ENCODE measurements at places on chromosomes 1 and 21. TPM values are rescaled to one million over a fixed set of nuclear protein-coding genes. Genes with fewer than 3 reads are reported as not detected.

The PLCH2 gene
- 13.3 TPM for total RNA-seq

The LHX8 gene
- total RNA-seq, result 0.64 TPM

DNA sequence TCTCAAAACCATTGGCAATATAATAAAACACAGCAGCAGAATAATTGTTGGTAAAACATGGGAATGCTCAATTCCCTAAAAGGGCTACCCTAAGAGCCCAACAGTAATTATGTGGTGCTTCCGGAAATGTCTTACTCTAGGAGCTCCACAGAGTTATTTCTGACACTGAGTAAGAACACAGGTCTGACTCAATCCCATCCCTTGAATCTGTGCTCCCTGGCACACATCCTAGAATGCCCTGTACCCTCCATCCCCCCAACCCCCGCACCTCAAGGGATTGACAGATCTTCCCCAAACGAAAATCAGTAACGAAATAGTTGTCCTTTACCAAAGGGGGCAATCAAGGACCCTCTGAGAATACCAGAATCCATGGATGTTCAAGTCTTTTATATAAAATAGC lies 71.9 kb downstream of the SMYD2 start:
- DNase-seq, result no peak

DNA sequence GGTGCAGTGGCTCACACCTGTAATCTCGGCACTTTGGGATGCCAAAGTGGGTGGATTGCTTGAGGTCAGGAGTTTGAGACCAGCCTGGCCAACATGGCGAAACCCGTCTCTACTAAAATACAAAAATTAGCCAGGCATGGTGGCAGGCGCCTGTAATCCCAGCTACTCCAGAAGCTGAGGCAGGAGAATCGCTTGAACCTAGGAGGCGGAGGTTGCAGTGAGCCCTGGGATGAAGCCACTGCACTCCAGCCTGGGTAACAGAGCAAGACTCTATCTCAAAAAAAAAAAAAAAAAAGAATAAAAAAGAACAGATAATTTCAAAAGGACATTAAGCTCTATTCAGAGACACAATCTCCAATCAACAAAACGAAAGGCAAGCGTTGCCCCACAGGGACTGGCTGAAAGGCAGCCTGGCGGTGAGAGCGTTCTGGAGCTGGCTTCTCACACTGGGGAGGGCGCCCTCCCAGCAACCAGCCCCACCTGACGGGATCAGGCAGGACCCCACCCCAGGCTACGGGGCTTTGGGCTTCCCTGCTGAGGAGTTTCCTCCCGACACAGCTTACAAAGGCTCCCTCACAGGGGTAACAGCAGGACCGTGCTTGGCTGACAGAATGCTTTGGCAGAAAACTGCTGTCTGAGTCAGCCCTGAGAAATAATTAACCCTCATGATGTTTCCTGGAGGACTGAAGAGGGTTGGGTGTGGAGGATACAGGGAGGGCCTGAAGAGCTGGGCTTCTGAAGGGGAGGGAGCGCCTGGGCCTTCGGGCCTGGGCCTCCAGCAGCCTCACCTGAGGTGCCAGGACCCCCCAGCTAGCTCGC lies 31.1 kb upstream of the SRP9 start:
- peak; percentile 47 for DNase-seq

- DNase-seq, result no peak
These were observed 143.2 kb downstream of the CLEC20A start for GRCh38 chr1:178353524-178353923.

The SERPINC1 gene
- total RNA-seq, result not detected

- DNase-seq, result no peak
These were observed 49.8 kb downstream of the PGBD5 start for GRCh38 chr1:230376296-230376695.

DNA sequence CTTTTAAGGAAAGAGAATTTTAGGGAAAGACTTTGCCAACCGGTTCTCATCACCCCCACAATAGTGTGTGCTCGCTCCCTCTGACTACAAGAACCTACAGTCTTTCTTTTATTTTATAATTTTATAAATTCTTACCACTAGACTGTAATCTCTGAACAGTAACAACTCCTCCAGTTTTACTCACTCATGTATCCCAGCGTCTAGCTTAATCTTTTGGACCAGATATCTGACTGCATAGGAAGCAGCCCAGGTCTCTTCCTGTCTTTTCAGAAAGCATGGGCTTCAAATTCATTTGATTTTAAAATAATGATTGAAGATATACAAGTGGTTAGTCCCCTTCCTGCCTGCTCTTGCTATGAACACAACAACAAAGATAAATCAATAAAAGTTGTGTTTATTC lies 19.0 kb upstream of the DUSP10 start:
- no peak for DNase-seq

DNA sequence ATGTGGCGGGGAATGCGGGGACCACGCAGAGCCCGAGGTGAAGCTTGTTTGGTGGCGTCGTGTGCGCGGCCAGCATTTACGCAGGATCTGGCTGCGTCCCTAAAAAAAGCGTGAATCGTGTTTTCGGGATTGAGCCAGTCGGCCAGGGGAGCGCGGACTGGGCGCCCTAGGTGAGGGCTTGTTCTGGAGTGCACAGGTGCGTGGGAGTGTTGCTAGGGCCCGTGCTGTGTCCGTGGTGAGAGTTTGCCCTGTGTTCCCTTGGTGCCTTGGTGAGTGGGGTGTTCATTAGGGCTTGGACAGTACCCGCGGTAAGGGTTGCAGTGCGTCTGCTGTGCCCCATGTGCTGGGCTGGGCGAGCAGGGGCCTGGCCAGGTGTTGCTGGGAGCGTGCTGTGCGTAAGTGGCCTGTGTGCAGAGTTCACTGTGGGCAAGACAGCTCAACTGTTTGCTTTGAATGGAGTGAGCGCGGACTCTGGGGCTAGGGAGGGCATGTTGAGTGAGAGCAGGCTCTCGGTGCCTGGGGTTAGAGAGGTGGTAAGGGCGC lies 673 bp downstream of the CD46 start:
- peak; percentile 6 for DNase-seq

The NPL gene
- 5.1 TPM for total RNA-seq

The GPR37L1 gene
- 1.1 TPM for total RNA-seq

The PPP2R5A gene
- 15.7 TPM for total RNA-seq

DNA sequence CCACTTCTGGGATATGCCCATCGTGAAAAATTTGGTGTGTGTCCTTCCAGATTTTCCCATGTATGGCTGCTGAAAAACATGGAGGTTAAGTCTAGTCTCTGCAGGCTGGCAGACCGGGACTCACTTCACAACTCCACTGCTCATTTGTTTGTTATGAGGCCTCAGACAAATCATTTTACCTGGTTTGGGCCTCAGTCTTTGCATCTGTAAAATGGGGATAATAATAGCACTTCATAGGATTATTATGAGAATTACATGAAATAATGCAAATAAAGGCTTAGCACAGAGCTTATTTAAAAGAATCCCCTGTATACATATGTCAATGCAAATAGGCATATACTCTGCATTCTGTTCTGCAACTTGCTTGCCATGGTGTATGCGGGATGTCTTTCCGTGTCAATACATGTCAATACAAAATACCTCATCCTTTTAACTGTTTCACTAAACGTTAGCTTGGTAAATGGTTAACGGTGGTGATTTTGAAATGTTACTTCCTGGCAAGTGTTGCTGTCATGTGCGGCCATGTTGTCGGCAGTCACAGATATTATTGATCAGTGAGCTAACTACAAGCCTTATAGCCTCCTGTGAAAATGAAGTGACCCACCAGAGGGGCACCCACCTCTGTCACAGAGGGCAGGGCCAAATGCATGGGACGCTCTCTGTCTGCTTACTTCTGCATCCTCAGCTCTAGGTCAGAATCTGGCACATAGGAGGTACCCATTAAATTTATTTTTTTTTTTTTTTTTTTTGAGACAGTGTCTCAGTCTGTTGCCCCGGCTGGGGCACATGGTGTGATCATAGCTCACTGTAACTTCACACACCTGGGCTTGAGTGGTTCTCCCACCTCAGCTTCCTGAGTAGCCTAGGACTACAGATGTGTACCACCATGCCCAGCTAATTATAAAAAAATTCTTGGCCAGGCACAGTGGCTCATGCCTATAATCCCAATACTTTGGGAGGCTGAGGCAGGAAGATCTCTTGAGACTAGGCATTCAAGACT lies 4.3 kb downstream of the LCK start:
- no peak for DNase-seq

The DIRAS3 gene
- total RNA-seq, result 2.4 TPM

DNA sequence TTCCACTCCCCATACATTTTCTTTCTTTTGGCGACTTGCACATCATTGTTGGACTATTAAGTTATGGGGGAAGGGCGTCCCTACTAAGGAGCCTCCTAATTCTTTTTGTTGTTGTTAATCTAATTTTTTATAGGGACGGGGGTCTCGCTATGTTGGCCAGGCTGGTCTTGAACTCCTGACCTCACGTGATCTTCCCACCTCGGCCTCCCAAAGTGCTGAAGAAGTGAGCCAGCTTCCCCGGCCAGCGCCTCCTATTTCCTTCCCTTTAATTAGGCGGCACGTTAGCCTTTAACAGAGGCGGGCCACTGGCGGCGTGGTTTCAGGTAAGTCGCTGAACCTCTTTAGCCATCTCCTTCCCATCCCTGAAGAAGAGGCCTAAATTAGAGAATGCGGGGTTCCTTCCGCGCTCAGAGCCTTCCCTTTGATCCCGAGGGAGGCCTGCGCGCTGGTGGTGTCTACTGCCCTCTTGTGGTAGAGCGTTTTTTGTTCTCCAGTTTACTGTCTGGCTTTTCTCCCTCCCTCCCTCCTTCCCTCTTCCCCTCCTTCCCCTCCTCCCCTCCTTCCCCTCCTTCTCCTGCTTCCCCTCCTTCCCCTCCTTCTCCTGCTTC lies 38.1 kb downstream of the TNFRSF9 start:
- peak; percentile 40 for DNase-seq

DNA sequence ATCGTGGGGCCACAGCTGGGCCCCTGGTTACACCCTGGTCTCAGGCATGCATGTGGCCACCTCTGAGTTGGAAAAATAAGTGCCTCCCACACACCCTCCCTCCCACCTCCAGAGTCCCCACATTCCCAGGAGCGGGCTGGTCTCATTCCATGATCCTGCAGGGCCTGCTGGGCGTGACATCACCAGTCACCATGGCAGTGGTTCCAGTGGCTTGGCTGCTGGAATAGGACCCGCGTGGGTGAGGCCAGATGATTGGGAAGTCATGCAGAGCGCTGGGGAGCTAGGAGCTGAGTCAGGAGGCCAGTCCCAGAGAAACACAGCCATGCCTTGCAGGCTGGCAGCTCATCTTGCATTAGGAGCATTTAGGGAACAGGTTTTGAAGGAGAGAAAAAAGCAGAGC lies 125.4 kb upstream of the TMEM51 start:
- DNase-seq, result no peak

- no peak for DNase-seq
These were observed 167.9 kb downstream of the TNFSF18 start for GRCh38 chr1:172882791-172883386.

- no peak for DNase-seq
These were observed 1.0 kb downstream of the ARID1A start for GRCh38 chr1:26696654-26697430.

The TSSK3 gene
- 1.8 TPM for total RNA-seq

- DNase-seq, result no peak
These were observed 3.5 kb downstream of the NRIP1 start for GRCh38 chr21:15061279-15061678.

DNA sequence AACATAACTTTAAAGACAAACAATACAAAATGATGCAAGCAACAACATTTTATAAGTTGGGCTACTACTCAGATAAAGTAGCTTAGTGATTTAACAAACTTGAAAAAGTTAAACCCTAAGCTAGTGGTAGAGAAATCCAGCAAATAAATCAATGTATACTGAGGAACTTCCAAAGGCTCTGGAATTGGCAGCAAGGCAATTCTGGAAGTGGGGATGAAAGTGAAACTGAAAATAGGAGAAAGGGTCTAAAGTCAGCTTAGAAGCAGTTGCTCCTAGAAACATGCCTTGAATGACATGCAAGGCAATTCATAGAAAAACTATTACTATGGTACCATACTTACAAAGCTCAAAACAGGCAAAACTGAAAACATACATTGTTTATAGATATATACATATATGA lies 90.0 kb upstream of the CAMK1G start:
- no peak for DNase-seq
